ENCODE measurements at places on chromosomes 2 and 18. TPM values are rescaled to one million over a fixed set of nuclear protein-coding genes. Genes with fewer than 3 reads are reported as not detected.

IL1R2 gene
- total RNA-seq: not detected

- no peak overlapping the region for H3K4me3 ChIP-seq
- peaks cover 12% of the 10 kb centered on the region for H3K4me1 ChIP-seq
- no peaks in the 10 kb centered on the region for H3K36me3 ChIP-seq
- H3K27me3 ChIP-seq: no peaks in the 10 kb centered on the region
Observed at GRCh38 chr2:20156836-20157192, 68.1 kb downstream of the SDC1 start.

GRCh38 chr2:225670111-225670974, 270.8 kb downstream of the NYAP2 start:
- no peaks in the 10 kb centered on the region for H3K27me3 ChIP-seq
- no peak overlapping the region for H3K4me3 ChIP-seq
- DNase-seq: no peak
- H3K36me3 ChIP-seq: no peaks in the 10 kb centered on the region
- H3K27ac ChIP-seq: no peak overlapping the region
- H3K4me1 ChIP-seq: peaks cover 5% of the 10 kb centered on the region

- no peak overlapping the region for H3K4me3 ChIP-seq
- peaks cover 10% of the 10 kb centered on the region for H3K27me3 ChIP-seq
- peaks cover 5% of the 10 kb centered on the region for H3K4me1 ChIP-seq
- no peaks in the 10 kb centered on the region for H3K36me3 ChIP-seq
- no peak overlapping the region for H3K27ac ChIP-seq
- DNase-seq: no peak
Observed at GRCh38 chr2:13015532-13016320, 299.0 kb downstream of the TRIB2 start.

- no peak overlapping the region for H3K27ac ChIP-seq
- H3K36me3 ChIP-seq: no peaks in the 10 kb centered on the region
- no peak for DNase-seq
- no peaks in the 10 kb centered on the region for H3K27me3 ChIP-seq
- H3K4me3 ChIP-seq: no peak overlapping the region
Observed at GRCh38 chr2:237888389-237888788, 29.0 kb downstream of the RAMP1 start.
